ENCODE measurements at places on chromosomes 16 and 17.

DNA sequence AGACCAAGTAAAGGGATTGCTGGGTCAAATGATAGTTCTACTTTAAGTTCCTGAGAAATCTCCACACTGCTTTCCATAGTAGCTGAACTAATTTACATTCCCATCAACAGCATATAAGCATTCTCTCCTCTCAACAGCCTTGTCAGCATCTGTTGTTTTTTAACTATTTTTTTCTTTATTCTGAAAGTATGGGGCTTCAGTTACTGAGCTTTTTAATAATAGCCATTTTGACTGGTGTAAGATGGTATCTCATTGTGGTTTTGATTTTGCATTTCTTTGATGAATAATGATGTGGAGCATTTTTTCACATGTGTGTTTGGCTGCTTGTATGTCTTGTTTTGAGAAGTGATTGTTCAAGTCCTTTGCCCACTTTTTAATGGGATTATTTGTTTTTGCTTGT, 2.5 kb downstream of the KRTAP2-2 start:
- no peak for DNase-seq

DNA sequence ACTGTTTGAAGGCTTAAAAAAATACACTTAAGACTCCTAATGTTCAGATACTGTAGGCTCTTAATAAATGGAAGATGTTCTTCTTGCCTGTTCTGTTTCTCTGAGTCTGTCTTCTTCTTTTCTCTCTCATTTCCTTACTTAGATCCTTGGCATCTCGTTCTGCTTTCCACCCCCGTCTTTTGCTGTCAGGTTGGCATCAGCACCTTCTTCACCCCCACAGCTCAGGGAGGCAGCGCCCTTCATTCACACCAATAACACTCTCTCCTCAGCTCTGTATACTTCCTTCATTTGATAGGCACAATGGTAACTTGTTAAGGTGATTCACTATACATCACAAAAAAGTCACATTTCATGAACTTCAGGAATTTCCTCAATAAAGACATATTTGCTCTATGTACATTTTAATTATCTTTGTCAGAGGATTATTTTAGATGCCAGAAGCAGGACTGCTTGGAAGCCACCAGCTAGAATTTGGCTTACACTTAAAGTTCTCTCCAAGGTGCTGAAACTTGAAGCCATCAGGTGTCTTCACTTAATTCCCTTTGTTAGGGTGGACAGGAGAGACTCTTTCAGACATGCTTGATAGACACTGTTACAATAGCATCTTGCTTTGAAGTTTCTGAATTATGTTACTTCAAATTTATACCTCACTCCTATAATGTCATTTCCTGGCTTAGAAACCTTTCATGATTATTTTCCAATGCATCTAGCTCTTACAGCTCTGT, 670.1 kb upstream of the C16orf82 start:
- DNase-seq = no peak

- no peak for DNase-seq
Measured at GRCh38 chr17:40958086-40958953, 8.4 kb downstream of the KRT39 start.

DNA sequence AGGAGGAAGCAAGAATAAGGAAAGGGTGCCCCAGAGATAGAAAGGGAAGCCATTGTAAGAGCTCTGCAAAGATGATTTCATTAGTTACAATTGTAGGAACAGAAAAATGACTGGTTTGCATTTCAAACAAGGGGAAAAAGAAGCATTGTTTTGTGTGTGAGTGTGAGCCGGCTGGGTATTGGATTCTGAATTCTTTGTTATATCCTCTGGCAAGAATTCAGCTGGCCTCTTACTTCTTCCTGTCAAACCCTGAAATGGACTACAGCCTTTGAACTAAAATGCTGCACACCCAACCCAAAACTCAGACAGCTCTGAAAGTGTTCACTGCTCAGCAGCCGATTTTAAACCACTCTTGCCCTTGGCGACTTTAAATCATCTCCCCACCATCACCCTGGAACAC, 461.3 kb downstream of the PMP22 start:
- no peak for DNase-seq

DNA sequence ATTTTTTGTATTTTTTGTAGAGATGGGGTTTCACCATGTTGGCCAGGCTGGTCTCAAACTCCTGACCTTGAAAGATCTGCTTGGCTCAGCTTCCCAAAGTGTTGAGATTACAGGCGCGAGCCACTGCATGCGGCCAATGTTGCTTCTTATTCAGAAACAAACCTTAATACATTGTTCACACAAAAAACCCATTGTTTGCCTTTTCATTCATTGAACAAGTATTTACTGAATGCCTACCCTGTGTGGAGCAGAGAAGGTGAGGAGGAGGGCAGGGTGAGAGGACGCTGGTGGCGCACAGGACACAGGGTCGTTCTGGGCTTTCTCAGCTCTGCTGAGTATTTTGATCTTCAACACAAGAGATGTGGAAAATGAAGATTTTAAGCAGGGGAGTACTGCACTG, 8.0 kb upstream of the KRT23 start:
- DNase-seq = no peak

DNA sequence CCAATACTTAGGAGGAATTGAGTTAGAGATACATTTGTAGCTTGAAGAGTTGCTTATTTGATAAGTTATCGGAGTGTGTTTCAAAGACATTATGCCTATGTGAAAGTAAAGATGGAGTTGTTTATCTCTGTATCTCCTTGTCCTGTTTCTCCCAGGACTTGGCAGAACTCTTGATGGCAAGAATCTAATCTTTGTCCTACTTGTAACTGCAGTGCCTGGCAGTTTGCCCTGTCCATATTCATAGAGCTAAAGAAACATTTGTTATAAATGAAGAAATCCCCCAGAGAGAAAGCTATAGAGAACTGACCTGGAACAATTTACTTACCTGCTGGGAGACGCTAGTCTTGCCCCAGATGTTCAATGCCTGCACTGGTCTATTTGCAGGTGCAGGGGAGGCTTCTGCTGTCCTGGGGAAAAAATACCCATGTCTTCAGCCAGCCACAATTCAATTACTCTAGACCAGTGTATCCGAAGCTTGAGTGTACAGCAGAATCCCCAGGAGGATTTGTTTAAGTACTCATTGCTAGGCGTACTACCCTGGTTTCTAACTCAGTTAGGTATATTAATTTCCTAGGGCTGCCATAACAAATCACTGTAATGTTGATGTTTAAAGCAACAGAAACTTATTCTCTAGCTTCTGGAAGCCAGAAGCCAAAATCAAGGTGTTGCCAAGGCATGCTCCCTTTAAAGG, 410.0 kb upstream of the HSBP1 start:
- DNase-seq = no peak

- no peak for DNase-seq
Measured at GRCh38 chr16:56460101-56460500, 8.7 kb downstream of the OGFOD1 start.

DNA sequence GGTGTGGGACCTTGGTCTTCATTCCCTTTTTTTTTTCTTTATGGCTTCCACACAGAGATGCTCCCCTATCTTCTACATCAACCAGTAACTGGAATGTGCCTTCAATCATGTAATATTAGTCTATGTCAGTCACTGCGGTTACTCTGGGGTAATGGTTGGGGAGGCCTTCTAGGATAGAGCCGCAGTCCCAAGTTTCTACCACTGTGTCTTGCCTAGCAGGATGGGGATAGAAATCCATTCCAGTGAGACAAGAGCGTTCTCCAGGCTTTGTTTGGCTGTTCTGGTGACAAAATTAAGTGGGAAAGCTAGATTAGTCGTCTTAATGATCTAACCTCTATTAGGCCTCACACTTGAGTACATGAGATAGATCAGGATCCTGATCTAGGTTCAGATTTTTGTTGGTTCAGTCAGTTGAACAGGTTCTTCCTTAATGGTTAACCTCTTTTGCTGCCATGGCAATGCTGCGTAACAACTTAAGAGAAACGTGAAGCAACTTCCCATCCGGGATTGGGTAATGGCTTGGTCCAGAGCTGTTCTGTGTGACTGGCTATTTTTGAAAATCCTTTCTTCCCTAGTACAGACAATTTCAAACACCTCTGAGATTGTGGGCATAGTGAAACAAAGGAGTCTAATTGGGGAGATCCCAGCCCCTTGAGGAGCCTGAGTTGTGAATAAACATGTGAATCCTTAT, 8.7 kb downstream of the MSL1 start:
- DNase-seq = no peak

All from cerebellar nuclear complex (tissue), 1 donor.